ENCODE measurements at places on chromosomes 11 and 22.

- no peak overlapping the region for H3K27ac ChIP-seq
- peaks cover 25% of the 10 kb centered on the region for H3K27me3 ChIP-seq
- H3K4me3 ChIP-seq, result no peak overlapping the region
- no peaks in the 10 kb centered on the region for H3K36me3 ChIP-seq
These were observed 144.4 kb downstream of the EFCAB6 start for GRCh38 chr22:43667656-43668055.

GRCh38 chr11:130085671-130086290, 16.1 kb downstream of the APLP2 start:
- peak overlapping the region; percentile 44 for H3K27ac ChIP-seq
- H3K36me3 ChIP-seq, result no peaks in the 10 kb centered on the region

DNA sequence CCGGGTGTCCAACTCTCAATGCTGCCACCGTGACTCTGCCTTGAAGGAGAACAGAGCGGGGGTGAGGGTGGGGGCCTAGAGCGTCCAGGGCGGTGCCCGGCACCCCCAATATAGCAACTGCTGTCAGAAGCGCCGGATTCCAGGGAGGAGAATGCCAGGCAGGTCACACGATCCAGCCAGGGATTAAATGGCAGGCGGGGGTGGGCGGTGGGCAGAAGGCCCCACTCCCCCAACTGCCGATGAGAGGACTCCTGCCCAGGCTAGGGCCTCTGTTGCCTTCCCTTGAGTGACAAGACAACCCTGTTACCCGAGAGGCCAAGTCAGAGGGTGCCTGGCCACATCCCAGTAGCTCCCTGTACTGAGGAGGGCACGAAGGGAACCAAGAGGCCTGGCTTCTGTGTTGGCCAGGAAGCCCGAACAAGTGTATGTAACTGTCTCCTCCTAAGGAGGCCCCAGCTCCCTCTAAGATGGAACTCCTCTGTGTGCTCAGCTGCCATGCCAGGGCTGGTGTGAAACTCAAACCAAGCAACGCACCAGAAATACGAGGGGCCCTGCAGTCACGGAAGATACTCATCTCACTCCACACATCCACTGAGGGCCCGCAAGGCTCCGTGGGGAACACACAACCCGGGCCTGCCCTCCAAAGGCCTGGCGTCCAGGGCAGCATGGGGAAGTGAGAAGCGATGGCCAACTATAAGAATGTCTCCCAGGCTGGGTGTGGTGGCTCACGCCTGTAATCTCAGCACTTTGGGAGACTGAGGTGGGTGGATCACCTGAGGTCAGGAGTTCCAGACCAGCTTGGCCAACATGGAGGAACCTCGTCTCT, 3.0 kb downstream of the PACSIN3 start:
- H3K27me3 ChIP-seq, result peaks cover 8% of the 10 kb centered on the region
- DNase-seq, result no peak
- peaks cover 12% of the 10 kb centered on the region for H3K4me1 ChIP-seq

GRCh38 chr22:19059481-19060278, 62.5 kb downstream of the DGCR2 start:
- H3K4me3 ChIP-seq, result no peak overlapping the region
- no peak overlapping the region for H3K27ac ChIP-seq
- no peaks in the 10 kb centered on the region for H3K27me3 ChIP-seq
- DNase-seq, result no peak
- peaks cover 7% of the 10 kb centered on the region for H3K4me1 ChIP-seq

DNA sequence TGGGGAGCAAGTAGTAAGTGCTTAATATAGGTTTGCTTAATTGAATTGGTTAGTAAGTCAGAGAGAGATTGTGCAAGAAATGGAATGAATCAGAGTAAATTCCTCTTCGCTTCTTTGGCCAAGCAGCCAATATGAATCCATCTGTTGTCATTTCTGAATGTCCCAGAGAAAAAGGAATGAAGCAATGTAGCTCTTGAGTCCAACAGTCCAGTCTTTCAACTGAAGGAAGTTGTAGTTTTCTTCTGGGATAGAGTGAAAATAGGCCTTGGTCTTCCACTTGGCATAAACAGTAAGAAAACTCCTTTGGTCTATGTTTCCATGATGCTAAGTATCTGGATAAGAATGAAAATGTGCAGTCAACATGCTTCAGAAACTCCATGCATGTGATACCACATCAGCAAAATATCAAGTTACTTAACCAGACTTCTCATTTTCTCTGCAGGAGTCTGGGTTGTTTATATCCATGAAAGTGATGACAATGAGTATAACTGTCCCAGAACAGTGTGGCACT, 1.8 kb upstream of the FIBIN start:
- no peaks in the 10 kb centered on the region for H3K36me3 ChIP-seq
- no peaks in the 10 kb centered on the region for H3K4me1 ChIP-seq
- no peak for DNase-seq
- H3K27ac ChIP-seq, result no peak overlapping the region

- H3K27me3 ChIP-seq, result peaks cover 37% of the 10 kb centered on the region
- no peak overlapping the region for H3K27ac ChIP-seq
- peaks cover 8% of the 10 kb centered on the region for H3K36me3 ChIP-seq
- DNase-seq, result no peak
These were observed 69.2 kb upstream of the GRK3 start for GRCh38 chr22:25495285-25495684.

DNA sequence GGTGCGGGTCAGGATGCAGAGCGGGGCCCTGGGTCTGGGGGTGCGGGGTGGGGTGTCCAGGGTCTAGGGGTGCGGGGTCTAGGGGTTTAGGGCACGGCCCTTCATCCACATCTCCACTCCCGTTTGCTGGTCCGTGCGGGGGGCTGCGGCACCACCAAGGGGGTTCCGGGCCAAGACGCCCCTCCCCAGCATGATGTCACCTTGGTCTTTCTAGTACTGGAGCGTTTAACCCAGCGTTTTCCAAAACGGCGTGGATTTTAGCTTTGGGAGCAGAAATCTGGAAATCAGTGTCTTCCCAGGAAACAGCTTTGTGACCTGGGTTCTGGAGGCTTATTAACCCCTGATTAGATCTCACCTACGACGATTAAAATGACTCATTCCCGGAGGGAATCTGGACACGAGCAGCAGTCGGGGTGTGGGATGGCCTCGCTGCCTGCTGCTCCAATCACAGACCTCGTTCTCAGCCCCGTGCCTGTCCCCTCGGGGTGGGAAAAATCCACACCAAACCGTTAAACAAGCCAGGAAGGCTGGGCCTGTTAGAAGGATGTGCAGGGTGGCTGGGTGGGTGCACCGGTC, 759 bp downstream of the AP2A2 start:
- peak overlapping the region; percentile 88 for H3K4me3 ChIP-seq
- DNase-seq, result no peak
- peak overlapping the region; percentile 77 for H3K27ac ChIP-seq
- H3K27me3 ChIP-seq, result no peaks in the 10 kb centered on the region
- H3K36me3 ChIP-seq, result no peaks in the 10 kb centered on the region
- peaks cover 27% of the 10 kb centered on the region for H3K4me1 ChIP-seq

GRCh38 chr11:115378557-115378956, 125.7 kb downstream of the CADM1 start:
- H3K4me3 ChIP-seq, result no peak overlapping the region
- DNase-seq, result no peak
- no peaks in the 10 kb centered on the region for H3K36me3 ChIP-seq
- H3K27ac ChIP-seq, result no peak overlapping the region
- peaks cover 4% of the 10 kb centered on the region for H3K27me3 ChIP-seq

- H3K27ac ChIP-seq, result no peak overlapping the region
- H3K36me3 ChIP-seq, result no peaks in the 10 kb centered on the region
- DNase-seq, result no peak
- H3K4me3 ChIP-seq, result no peak overlapping the region
These were observed 605.7 kb downstream of the METTL15 start for GRCh38 chr11:28713850-28714249.

DNA sequence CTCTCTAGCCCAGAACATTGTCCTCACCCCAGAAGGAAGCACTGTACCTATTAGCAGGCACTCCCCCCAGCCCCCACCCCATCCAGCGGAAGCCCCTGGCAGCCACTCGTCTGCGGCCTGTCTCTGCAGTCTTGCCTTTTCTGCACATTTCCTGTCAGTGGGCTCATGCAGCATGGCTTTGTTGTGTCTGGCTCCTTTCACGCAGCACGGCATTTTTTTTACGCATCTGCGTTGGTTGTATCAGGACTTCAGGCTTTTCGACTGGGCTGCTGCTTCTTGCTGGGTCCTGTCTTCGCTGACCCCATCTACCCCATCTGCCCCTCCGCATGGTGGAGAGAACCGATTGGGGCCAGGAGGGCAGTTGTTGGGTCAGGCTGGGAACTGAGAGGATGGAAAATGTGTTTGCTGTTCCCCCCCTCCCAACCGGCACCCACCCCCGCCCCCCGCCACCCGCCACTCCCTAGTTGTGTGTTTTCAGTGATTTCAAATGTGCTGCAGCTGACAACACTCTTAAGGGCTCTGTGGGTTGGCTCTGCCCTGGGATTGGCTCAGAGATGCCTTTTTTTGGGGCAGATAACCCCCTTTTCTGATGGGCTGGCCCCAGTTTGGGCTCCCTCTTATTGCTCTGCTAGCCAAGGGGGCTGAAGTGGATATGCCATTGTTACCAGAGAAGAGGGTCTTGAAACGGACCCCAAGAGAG, 110.0 kb downstream of the KIAA1671 start:
- peaks cover 10% of the 10 kb centered on the region for H3K4me1 ChIP-seq
- H3K27ac ChIP-seq, result peak overlapping the region; percentile 63
- H3K36me3 ChIP-seq, result no peaks in the 10 kb centered on the region

- peak overlapping the region; percentile 68 for H3K4me3 ChIP-seq
- no peaks in the 10 kb centered on the region for H3K36me3 ChIP-seq
- peaks cover 51% of the 10 kb centered on the region for H3K27me3 ChIP-seq
These were observed 1.5 kb upstream of the PACSIN3 start for GRCh38 chr11:47187723-47188122.

DNA sequence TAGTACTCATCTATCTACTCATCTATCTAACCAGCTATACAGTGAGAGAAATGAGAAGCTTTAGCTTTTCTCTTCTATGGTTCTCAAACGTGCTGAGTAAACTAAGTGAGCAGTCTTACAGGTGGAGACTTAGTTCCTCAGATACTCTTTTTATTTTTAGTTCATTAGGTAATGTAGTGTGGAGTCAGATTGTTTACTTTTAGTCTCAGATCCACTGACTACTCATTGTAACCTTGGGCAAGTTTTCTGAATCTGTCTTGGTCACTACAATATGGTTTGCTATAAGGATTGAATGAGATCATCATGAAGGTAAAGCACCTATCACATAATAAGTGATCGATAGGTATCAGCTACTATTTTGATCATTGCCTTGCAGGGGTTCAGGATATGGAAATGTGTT, 160.1 kb downstream of the RAB38 start:
- H3K4me1 ChIP-seq, result no peaks in the 10 kb centered on the region
- no peak for DNase-seq
- H3K27ac ChIP-seq, result no peak overlapping the region

DNA sequence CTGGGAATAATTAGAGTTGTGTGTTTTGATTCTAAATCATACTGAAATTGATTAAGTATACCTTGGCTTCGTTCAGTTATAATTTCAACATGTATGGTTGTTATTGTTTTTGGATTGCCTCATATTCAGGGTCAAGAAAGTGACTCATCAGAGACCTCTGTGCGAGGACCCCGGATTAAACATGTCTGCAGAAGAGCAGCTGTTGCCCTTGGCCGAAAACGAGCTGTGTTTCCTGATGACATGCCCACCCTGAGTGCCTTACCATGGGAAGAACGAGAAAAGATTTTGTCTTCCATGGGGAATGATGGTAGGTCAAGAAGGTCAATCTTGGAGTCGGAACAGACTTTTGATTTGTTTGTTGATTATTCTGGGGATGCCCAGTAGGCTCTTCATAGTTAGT, 40.4 kb downstream of the KMT2A start:
- no peak overlapping the region for H3K27ac ChIP-seq
- no peak for DNase-seq
- H3K4me1 ChIP-seq, result peaks cover 4% of the 10 kb centered on the region
- no peaks in the 10 kb centered on the region for H3K27me3 ChIP-seq
- no peak overlapping the region for H3K4me3 ChIP-seq

GRCh38 chr22:32615874-32616564, 141.4 kb downstream of the FBXO7 start:
- H3K27ac ChIP-seq, result no peak overlapping the region
- H3K36me3 ChIP-seq, result no peaks in the 10 kb centered on the region
- H3K4me3 ChIP-seq, result no peak overlapping the region

DNA sequence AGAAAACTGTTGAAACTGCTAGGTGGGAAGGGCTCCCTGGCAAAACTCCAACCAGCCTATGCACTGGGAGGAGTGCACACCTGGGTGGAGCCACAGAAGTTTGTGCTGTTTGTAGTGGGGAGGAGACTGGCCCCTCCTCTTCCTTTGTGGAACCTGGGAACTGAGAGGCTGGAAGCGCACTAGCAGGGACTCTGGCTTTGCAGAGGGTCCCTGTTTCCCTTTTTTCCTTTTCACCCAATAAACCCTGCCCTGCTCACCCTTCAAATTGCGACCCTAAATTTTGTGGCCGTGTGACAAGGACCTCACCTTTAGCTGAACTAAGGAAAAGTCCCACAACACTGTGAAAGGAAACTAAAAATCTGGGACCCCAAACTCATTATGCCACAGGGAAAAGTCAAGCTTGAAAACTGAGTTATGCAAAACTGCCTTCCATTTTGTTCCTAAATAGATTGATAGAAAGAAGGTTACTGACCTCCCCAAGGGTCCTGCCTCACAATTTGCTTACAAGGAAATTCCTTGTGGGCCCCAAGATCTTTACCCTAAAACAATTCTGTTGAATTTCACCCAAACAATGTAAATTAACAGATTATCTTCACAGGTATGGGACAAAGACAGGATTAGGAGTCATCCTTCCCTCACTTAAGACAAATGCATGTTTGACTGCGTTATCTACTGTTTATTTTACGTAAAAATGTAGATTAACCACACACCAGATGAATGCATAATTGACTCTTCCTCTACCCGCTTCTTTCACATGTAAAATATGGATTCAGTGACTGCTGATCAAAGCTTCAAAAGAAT, 81.0 kb downstream of the SLC36A4 start:
- DNase-seq, result no peak
- no peak overlapping the region for H3K4me3 ChIP-seq
- H3K4me1 ChIP-seq, result no peaks in the 10 kb centered on the region
- H3K27ac ChIP-seq, result no peak overlapping the region

GRCh38 chr22:39519681-39520225, 609 bp upstream of the ATF4 start:
- H3K4me3 ChIP-seq, result peak overlapping the region; percentile 97
- H3K36me3 ChIP-seq, result peaks cover under 1% of the 10 kb centered on the region
- DNase-seq, result peak; percentile 95
- H3K27me3 ChIP-seq, result no peaks in the 10 kb centered on the region

GRCh38 chr11:19918302-19919049, 205.8 kb downstream of the NAV2 start:
- no peak overlapping the region for H3K27ac ChIP-seq
- peaks cover 58% of the 10 kb centered on the region for H3K27me3 ChIP-seq
- H3K4me1 ChIP-seq, result no peaks in the 10 kb centered on the region
- H3K4me3 ChIP-seq, result no peak overlapping the region
- H3K36me3 ChIP-seq, result peaks cover 5% of the 10 kb centered on the region

- H3K4me3 ChIP-seq, result peak overlapping the region; percentile 91
- peak overlapping the region; percentile 89 for H3K27ac ChIP-seq
- H3K36me3 ChIP-seq, result peaks cover 15% of the 10 kb centered on the region
- H3K4me1 ChIP-seq, result peaks cover 34% of the 10 kb centered on the region
These were observed 786 bp downstream of the CAPN1 start for GRCh38 chr11:65182258-65183170.

Measured in naive B cell (primary cell).